ENCODE measurements at places on chromosomes 7 and 10. TPM values are rescaled to one million over a fixed set of nuclear protein-coding genes. Genes with fewer than 3 reads are reported as not detected.

DNA sequence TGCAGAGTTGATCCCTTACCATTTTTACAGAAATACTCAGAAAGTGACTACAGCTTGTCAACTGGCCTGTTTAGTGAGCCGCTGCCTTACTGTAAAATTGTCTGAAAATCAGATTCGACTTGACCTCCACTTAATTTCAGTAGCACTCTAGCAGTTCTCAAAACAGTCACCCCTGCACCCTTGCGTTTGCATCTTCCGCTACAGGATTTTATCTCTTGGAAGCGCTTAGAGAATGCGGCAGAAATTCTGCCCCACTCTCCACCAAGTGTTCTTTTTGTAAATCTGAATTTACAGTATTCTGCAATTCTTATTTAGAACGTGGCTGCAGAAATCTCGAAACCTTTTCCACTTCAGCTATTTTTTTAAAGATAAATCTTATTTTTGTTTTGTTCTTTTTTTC lies 1.9 kb upstream of the TWIST1 start:
- peaks cover 5% of the 10 kb centered on the region for H3K4me1 ChIP-seq
- no peak overlapping the region for H3K27ac ChIP-seq
- no peaks in the 10 kb centered on the region for H3K36me3 ChIP-seq
- H3K27me3 ChIP-seq, result peaks cover 45% of the 10 kb centered on the region
- DNase-seq, result no peak
- H3K4me3 ChIP-seq, result no peak overlapping the region

GRCh38 chr10:123689880-123690279 lies 23.7 kb downstream of the GPR26 start:
- H3K27ac ChIP-seq, result no peak overlapping the region
- H3K4me1 ChIP-seq, result no peaks in the 10 kb centered on the region
- no peak overlapping the region for H3K4me3 ChIP-seq
- H3K36me3 ChIP-seq, result no peaks in the 10 kb centered on the region
- no peak for DNase-seq

- no peaks in the 10 kb centered on the region for H3K4me1 ChIP-seq
- DNase-seq, result no peak
- peaks cover 11% of the 10 kb centered on the region for H3K27me3 ChIP-seq
Observed at GRCh38 chr7:1393421-1393820, 65.8 kb downstream of the MICALL2 start.

GRCh38 chr10:33321516-33321915 lies 13.0 kb downstream of the NRP1 start:
- H3K27ac ChIP-seq, result no peak overlapping the region
- H3K36me3 ChIP-seq, result no peaks in the 10 kb centered on the region
- no peak for DNase-seq
- H3K4me1 ChIP-seq, result no peaks in the 10 kb centered on the region
- peaks cover 7% of the 10 kb centered on the region for H3K27me3 ChIP-seq

DNA sequence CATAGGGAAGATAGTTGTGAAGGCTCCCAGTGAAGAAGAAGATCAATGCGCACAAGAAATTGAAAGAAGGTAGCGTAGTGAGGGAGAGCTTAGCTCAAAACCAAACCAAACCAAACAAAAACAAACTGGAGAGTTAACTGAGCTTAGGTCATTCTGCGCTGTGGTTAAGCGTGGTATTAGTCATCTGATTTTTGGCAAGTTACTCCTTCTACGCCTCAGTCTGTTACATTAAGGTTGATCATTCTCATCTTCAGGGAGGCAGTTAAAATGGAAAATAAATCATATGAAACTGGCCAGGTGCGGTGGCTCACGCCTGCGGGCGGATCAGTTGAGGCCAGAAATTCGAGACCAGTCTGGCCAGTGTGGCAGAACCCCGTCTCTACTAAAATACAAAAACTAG lies 259.7 kb downstream of the EXOC4 start:
- no peak overlapping the region for H3K4me3 ChIP-seq
- no peak for DNase-seq
- H3K4me1 ChIP-seq, result no peaks in the 10 kb centered on the region
- H3K27ac ChIP-seq, result no peak overlapping the region

- H3K4me1 ChIP-seq, result no peaks in the 10 kb centered on the region
- H3K4me3 ChIP-seq, result no peak overlapping the region
- no peak for DNase-seq
- no peaks in the 10 kb centered on the region for H3K27me3 ChIP-seq
Observed at GRCh38 chr10:16184096-16184597, 252.7 kb upstream of the PTER start.

DNA sequence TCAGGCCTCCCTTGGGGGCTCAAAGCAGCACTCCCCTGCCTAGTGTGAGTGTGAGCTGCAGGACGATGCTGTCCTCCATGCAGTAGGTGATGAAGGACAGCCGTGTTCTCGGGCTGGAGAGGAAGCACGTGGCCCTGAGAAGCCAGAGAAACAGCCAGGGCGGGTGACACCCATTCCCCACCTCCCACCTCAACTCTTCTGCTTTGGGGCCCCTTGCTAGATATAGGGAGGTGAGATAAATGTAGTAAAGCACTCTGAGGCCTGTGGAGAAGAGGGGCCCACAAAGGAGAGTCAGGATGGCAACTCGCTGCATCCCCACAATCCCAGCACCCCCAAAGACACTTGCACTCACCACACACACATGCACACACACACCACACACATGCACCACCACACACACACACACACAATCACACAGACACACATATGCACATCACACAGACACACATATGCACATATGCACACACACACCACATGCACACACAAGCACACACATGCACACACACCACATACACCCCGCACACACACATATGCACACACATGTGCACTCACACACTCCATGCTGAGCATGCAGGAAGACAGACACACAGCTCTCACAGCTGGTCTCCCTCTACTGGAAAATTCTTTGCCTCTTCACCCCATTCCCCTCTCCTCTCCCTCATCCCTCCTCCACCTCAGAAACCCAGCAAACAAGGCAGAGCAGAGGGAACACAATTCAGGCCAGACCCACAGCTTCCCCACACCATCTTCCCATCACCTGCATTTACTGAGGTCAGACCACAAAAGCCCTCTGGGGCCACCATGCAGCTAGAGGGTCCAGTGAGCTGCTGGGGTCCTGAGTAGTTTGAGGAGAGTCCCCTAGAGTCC lies 30.5 kb downstream of the ANXA8 start:
- H3K27me3 ChIP-seq, result peaks cover 11% of the 10 kb centered on the region
- no peak overlapping the region for H3K27ac ChIP-seq
- DNase-seq, result no peak
- H3K4me3 ChIP-seq, result no peak overlapping the region
- H3K36me3 ChIP-seq, result no peaks in the 10 kb centered on the region

DNA sequence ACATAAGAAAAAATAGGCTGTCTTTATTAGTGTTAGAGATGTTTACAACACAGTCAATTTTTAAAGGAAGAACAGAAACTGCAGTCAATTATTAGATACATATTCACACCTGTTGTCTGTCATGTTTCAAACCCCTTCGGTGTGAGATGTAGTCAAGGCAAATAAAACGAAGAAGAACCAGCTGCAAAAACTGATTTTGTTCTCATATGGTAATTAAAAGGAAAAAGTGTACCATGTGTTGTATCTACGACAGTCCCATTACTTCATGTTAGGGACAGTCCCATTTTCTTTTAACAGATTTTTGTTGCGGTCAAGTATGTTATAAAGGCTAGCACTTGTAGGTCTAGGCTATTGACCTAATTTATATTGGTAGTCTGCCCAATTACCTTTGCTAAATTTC lies 149.4 kb downstream of the LRRN3 start:
- H3K4me3 ChIP-seq, result no peak overlapping the region
- no peak overlapping the region for H3K27ac ChIP-seq
- DNase-seq, result no peak
- peaks cover under 1% of the 10 kb centered on the region for H3K36me3 ChIP-seq

- no peaks in the 10 kb centered on the region for H3K4me1 ChIP-seq
- no peaks in the 10 kb centered on the region for H3K36me3 ChIP-seq
- H3K27me3 ChIP-seq, result no peaks in the 10 kb centered on the region
- H3K4me3 ChIP-seq, result no peak overlapping the region
Observed at GRCh38 chr10:77409697-77410471, 227.7 kb downstream of the KCNMA1 start.

Gene DNAH11
- 2.3 TPM for total RNA-seq

Gene LIPJ
- total RNA-seq, result not detected

Gene VGF
- total RNA-seq, result 0.29 TPM

Gene PTPRZ1
- not detected for total RNA-seq

Gene CABCOCO1
- total RNA-seq, result not detected

Gene ZNF25
- total RNA-seq, result 5.0 TPM

Gene ZNF239
- 0.52 TPM for total RNA-seq
